Activated CD8-positive, alpha-beta memory T cell treated with anti-CD3 and anti-CD28 coated beads for 1 hour (primary cell): ENCODE measurements at places on chromosomes 3 and 15.

GRCh38 chr15:37076543-37076942 lies 23.8 kb downstream of the MEIS2 start:
- DNase-seq, result no peak

- DNase-seq, result no peak
Measured at GRCh38 chr15:94709319-94709718, 478.0 kb downstream of the MCTP2 start.

DNA sequence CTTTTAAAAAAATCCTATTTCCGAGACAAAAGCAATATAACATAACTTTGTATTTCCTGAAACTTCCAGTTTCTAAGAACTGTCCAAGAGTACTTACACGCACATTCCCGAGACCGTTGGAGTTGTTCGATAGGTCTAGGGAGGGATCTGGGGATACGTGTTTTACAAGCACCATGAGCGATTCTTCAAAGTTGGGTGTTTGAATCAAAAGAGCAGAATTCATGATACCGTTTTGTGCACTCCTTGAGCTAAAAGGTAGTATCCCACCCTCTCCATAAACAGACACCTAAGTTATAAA lies 700 bp upstream of the EDEM1 start:
- no peak for DNase-seq

DNA sequence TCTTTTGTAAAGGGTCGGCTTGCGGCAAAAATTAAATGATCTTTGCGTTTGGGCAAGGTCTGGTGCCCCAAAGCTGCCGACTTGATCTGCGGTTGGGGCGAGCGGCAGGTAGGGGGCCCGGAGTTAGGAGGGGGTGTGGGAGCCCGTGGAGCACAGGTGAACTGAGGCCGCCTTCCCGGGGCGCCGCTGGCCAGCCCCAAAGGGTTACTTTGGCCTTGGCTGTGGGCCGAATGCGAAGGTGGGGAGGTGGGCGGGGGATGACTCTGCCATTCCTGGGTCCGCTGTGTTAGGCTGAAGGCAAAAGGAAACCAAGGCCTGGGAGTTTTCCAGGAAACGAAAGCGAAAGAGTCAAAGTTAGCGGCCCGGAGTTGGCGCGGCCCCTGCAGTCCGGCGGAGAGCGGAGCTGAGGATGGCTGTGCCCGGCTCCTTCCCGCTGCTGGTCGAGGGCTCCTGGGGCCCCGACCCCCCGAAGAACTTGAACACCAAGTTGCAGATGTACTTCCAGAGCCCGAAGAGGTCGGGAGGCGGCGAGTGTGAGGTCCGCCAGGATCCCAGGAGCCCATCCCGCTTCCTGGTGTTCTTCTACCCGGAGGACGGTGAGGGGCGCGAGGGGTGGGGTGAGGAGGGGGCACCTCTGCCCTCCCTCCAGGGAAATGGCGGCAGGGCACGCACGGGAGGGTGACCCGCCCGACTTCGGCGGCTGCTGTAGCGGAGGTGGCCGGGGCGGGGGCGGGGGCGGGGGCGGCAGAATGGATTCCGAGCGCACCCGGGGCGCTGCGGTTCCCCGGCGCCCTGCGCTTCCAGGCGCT lies at the start of gene PARP14:
Gene PARP14, plus strand, starts transcription at position 365 of the 809 bp plus-strand sequence. Its CDS starts 45 bp downstream, at position 410.
- peak; percentile 3 for DNase-seq

GRCh38 chr15:43436395-43436794 lies 56.6 kb downstream of the TP53BP1 start:
- no peak for DNase-seq

DNA sequence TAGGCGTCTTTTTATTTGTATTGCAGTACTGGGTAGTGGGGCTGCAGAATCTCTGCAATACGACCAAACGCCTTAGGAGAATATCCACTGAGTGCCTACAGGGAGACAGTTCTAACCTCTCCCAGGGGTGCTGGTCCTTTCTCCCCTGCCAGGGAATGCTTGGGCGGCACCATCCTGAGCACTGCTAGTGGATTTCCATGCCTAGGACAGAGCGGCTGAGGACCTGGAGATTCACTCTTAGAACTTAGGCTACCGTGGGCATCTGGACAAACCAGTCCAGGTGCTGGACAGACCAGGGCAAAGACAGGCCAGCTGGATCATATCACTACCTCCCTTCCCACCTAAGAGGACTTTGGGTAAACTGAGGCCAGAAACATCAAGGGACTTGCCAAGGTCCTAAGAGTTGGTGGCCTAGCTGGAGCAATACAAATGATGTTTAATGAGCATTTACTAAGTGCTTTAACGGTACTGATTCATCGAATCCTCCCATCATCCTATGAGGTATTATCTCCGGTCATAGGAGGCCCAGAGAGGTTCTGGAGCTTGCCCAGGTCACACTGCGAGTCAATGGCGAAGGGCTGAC lies 902 bp downstream of the TMEM44 start:
- DNase-seq, result no peak

- no peak for DNase-seq
Measured at GRCh38 chr3:134055661-134056060, 25.9 kb upstream of the SLCO2A1 start.

GRCh38 chr3:42166214-42166613 lies 75.1 kb downstream of the TRAK1 start:
- no peak for DNase-seq

- no peak for DNase-seq
Measured at GRCh38 chr3:181488536-181488935, 223.2 kb upstream of the SOX2 start.

- no peak for DNase-seq
Measured at GRCh38 chr3:14248849-14249523, 70.4 kb downstream of the LSM3 start.

DNA sequence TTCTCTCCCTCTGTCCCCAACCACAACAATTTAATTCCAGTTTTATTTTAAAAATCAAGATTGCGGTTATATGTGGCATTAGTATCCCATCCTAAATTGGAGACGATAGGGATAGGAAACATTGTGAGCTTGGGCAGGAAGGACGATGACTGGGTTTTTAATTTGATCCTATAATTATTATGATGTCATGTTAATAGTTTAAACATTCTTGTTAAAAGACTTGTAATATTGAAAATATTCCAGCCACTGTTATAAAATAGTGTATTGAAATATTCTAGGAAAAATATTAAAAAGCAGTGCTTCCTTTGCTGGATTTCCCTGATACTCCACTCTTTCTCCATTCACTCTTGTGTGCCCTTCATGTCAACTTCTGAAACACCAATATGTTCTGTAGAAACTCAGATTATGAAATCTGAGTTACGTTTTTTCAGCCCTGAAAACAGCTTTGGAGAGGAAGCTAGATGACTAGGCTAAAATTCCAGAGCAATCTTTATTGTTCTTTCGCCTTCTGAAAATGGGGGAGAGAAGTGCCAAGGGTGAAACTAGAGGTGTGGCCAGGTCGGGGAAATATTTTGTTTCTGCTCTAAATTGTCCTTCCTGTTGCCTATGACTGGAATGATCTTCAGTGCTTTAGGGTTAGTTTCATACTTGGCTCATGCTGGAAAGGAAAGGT lies 46.1 kb upstream of the MAP3K13 start:
- DNase-seq, result no peak

GRCh38 chr3:183862610-183863009 lies 22.1 kb downstream of the PARL start:
- DNase-seq, result no peak

- DNase-seq, result no peak
Measured at GRCh38 chr3:59865351-59865750, 815.5 kb upstream of the CFAP20DC start.

DNA sequence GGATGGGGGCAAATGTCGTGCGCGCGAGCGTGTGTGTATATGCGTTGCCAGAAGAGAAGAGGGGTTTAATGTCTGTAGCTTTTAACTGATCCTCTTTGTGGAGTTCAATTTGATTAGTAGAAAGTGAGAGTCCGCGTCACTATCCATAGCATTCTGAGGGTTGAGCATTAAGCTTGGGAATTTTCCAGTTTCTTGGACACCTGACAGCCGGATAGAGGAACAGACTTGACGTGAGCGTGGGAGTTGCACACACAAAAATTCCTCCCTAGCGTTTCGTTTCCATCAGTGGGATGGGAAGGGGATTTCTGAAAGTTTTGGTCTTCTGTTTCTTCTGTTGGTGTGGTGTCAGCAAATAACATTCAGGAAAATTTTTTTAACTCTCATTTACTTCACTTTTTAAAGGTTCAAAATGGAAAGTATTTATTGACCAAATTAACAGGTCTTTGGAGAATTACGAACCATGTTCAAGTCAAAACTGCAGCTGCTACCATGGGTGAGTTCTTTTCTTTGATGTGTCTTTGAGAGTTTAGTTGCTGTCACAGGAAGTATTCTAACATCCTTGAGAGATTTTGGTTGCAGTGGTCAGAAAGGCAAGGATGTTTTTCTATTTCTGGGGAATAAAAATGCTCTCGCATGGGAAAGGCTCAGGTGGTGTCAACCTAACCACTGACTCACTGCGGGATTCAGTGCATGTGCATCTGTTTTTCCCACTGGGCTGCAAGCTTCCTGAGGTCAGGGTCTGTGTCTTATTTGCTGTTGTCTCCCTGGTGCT lies 841 bp downstream of the POGLUT1 start:
- no peak for DNase-seq

DNA sequence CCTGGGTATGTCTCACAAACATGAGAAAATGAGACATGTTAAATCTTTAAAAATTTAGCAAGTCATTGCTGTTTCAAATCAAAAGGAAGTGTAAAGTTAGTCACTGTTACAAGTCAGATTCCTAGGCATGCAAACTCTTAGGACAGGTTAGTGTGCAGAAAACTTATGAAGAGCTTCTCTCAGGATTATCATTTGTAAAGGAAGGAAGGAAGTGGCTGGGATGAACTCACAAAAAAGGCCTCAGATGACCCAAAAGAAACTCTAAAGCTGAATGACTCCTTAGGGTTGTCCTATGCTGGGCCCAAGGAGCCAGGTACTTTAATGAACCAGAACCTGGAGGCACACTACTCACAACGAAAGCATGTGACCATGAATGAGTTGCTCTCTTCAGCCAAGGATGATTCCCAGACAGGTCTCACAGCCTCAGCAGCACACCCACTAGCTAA lies 25.0 kb downstream of the MSL2 start:
- DNase-seq, result no peak

GRCh38 chr3:172210355-172210754 lies 171.0 kb downstream of the FNDC3B start:
- no peak for DNase-seq

- no peak for DNase-seq
Measured at GRCh38 chr3:66989860-66990696, 8.0 kb upstream of the KBTBD8 start.

DNA sequence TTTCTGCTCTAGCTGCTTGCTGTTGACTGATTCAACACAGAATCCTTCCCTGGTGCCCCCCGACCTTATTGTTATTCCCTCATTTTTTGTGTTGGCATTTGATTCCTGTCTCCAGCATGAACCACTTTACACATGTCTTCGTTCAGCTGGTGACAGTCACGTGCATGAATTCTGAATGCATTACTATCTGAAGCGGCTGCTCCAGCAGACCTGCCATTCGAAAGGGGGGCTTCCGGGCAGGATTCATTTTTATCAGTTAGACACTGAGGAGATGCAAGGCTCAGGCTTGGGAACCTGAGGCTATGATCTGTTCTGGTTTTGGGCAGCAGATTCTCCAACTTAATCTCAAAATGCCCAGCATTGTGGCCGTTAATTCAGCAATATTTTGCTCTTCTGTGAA lies 336.2 kb downstream of the EPHB1 start:
- DNase-seq, result no peak

- no peak for DNase-seq
Measured at GRCh38 chr3:23740517-23740965, 65.2 kb upstream of the UBE2E1 start.

GRCh38 chr3:66261355-66261754 lies 40.6 kb downstream of the SLC25A26 start:
- DNase-seq, result no peak

DNA sequence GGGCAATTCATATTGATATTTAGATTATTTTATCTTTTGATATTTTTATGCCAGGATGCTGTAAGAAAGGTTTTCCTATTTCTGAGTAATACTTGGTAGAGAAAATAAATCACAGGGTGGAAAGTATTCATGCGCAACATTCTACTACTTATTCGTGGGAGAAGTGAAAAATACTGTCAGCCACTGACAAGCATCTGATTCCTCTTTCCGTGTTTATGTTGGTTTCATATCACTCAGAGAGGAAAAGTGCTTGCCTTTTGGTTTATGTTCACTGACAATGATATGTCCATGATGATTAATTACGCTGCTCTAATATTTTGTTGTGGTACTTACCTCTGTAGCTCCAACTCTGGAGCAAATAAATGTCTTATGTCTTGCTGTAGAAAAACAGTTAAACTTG lies 429.4 kb downstream of the EDEM1 start:
- no peak for DNase-seq

DNA sequence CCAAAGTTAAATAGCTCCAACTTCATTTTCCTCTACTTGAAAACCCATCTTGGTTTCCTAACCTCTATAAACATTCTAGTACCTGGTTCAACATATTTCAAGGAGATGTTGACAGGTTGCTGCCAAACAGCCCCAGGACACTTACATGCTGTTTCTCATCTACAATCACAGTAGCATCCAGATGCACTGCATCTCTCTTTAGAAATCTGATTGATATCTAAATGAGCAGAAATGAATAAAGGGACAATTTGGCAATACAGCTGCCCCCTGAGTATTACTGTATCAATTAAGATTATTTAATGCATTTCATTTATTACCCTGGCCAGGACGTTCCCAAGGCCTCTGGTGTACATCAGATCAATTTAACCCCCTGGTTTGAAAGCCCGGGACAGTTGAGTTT lies 74.0 kb downstream of the SSR3 start:
- DNase-seq, result no peak

DNA sequence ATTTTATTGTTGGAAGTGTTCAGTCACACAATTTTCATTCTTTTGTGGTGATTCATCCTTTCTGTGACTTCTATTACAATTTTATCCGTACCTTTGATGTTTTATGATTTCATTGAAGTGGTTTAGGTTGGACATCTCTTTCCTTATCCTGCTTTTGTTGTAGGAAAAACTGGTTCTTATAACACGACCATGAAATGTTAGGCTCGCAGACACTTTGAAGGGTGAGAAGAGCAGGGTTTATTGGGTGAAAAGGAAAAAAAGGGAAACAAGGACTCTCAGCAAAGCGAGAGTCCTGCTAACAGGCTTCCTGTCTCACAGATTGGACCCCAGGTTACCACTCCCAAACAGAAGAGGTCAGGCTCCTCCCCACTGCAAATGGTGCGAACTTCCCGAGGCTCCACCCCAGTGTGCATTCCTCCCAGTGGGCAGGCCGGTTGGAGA lies 257.4 kb downstream of the STXBP5L start:
- no peak for DNase-seq

GRCh38 chr15:38662033-38662802 lies 97.6 kb upstream of the RASGRP1 start:
- no peak for DNase-seq

- DNase-seq, result no peak
Measured at GRCh38 chr3:37862219-37862902, 681 bp downstream of the CTDSPL start.

DNA sequence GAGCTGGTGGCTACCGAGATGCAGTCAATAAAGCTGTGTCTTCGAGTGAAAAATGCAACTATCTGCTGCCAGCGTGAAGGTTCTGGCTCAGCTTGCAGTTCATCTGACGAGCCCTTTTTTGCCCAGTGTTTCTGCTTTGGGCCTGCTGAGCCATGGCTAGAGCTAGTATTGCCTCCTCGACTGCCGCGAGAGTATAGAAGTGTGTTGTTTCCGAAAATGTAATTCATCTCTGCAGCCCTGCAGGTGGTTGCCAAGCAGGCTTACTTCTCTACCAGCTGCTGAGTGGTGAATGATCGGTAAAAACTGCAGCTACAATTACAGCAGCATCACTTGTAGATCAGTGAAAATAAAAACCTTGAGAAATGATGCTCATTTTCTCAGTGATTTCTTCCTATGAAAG lies 114.8 kb downstream of the DLG1 start:
- no peak for DNase-seq

GRCh38 chr3:37944391-37944842 lies 46.2 kb upstream of the VILL start:
- DNase-seq, result no peak
